ENCODE measurements at places on chromosomes 12 and 14. TPM values are rescaled to one million over a fixed set of nuclear protein-coding genes. Genes with fewer than 3 reads are reported as not detected.
A peak's percentile ranks its signal among the peaks of the same experiment; 100 is the strongest.

- no peak for DNase-seq
Observed at GRCh38 chr12:12440784-12441428, 84.0 kb downstream of the BORCS5 start.

GRCh38 chr14:92560106-92560865, 46.7 kb downstream of the RIN3 start:
- no peak for DNase-seq

DNA sequence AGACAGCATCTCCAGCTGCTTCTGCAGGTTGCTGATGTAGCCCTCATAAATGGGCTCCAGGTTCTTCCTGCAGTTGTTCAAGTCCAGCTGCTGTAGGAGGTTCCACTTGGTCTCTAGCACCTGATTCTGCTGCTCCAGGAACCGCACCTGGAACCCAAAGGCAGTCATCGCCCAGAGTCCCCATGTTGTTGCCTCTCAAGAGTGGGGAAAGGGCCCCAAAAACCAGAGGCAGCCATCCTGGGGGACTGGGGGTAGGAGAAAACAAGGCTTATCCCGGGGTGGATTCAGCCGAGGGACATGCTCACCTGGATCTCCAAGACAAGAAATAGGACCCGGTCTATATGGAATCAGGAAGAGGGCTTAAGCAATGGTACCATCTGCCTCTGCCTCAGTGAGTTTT, 2.3 kb downstream of the KRT72 start:
- no peak for DNase-seq

DNA sequence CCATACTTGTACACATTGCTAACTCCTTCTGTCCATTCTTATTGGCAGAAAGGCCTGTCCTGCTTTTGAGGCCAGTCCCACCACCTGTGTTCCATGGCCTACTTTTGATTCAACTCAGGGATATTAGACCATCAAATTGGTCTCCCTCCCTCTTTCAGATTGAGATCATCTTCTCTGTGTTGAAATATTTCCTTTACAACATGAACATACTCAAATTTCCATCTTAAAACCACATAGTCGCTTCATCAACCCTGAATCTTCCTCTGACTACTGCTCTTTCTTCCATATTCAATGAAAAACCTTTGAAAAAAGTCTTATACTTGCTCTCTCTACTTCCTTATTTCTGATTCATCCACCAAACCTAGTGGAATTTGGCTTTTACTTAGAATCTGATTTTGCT, 34.9 kb downstream of the TRMT5 start:
- no peak for DNase-seq

- no peak for DNase-seq
Observed at GRCh38 chr14:91108941-91109611, 4.8 kb upstream of the DGLUCY start.

DNA sequence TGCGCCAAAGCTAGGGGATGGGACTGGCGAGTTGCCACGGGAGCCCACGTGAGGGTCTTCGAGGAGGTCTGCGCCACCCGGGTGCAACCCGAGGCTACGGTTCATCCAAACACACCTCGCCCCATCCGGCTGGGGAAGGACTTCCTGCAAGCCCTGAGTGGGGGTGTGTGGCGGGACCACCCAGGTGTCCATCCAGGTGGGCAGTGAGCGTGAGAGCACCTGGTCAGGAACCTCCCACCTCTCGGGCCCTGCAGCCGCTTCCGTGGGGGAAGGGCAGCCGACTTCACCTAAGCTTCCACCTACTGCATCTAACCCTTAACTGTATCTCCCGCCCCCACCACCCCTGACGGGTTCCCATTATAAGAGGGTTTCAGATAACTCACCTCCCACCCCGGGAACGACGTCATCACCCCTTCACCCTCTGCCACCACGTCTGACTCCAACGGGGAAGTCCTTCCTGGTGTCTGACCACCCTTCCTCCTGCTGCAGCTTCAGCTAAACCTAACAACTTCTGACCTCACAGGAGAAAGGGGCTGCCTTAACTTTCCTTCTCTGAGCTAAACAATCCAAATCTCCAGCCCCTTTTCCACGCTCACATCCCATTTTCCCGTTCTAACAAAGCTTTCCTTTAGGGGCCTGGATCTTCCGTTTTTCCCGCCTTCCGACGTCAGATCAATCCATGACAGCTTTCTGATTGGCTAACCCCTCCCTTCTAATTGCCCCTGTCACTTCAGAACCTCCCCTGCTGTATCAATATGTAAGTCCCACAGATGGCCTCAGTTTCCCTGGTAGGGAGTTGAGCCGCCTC, 27.4 kb upstream of the SMUG1 start:
- DNase-seq: no peak

The TMEM121 gene
- total RNA-seq: 1.9 TPM

The TGFB3 gene
- 35.8 TPM for total RNA-seq

DNA sequence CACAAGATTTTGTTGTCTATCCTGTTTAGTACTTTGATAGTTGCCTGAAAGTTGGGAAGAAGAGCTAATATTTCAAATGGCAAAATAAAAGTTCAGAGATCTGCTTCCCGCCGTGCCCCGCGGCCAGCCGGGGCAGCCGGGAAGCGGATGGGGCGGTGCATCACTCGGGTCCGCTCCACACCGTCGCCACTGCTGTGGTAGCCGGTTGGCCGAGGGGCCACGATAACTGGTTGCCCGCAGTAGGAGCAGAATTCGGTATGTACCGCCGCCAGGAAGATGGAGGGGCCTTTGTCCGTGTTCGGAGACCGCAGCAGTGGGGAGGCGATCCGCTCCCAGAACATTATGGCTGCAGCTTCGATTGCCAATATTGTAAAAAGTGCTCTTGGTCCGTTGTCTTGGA, 427.2 kb upstream of the PDE3A start:
- no peak for DNase-seq

DNA sequence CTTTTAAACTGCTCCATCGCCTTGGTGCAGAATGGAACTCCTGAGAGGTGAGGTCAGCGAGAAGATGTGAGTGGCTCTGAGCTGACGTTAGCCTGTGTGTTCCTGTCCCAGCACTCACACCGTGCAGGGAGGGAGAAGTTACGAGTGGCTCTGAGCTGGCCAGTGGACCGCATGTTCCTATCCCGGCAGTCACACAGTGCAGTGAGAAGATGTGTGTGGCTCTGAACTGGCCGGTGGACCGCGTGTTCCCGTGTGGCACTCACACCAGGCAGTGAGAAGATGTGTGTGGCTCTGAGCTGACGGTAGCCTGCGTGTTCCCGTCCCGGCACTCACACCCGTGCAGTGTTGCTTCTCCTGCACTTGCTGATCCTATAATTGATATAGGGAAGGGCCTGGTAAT, 59.9 kb downstream of the VCPKMT start:
- DNase-seq: no peak

- no peak for DNase-seq
Observed at GRCh38 chr12:26471560-26471959, 276.2 kb downstream of the SSPN start.

- DNase-seq: no peak
Observed at GRCh38 chr12:13740149-13740545, 241.3 kb downstream of the GRIN2B start.

The SERPINA12 gene
- total RNA-seq: not detected

DNA sequence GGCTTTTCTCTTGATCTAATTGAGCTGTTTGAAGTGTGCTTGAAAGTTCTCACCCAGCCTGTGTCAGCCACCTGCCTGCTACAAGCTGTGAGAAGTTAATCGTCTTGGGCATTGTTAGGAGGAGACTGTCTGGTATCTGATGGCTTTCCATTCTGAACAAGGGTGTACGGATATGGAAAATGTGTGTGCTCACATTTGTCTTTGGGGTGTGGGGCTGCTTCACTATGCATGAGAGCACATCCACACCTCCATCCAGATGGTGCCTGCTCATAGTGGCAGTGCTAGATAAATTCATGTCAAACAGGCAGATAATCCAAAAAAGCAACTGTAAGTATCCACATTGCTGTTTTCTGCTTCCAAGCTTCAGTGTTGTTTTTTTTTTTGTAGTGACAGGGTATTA, 462.2 kb downstream of the DIO2 start:
- no peak for DNase-seq

The PSMB11 gene
- not detected for total RNA-seq

GRCh38 chr12:52942066-52942900, 6.6 kb upstream of the KRT18 start:
- DNase-seq: no peak

The CHFR gene
- total RNA-seq: 20.6 TPM

The PIWIL1 gene
- total RNA-seq: not detected

- DNase-seq: no peak
Observed at GRCh38 chr14:30698463-30698862, 76.3 kb downstream of the SCFD1 start.

GRCh38 chr14:75877292-75877691, 104.5 kb downstream of the TGFB3 start:
- no peak for DNase-seq

DNA sequence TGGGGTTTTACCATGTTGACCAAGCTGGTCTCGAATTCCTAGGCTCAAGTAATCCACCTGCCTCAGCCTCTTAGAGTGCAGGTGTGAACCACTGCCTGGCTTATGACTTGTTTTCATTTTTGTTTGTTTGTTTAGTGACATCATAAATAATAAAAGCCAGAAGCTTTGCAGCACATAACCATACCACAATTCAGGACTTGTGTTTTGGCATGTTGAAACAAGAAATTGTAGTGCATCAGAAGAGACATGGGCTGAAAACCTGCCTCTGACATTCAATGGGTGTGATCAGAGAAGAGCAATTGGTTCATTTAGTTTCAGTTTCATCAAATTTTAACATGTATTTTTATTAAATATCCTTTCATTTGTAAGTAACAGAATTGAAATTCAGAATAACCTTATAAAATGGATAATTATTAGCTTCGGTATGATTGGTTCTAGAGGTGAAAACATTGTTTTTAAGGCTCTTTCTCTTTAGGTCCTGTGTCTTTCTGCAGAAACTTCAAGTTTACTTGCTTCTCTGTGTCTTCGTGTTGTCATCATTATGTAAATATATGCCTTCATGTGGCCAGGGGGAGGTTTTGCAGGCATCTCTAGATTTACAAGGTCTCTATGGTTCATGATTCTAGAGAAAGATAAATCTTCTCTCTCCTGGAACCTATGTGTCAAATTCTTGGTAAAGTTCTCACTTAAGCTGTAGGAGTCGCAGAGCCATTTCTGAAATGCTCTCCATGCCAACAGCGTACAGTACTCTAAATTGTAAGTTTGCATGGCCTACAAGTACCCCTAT, 312.0 kb downstream of the KCNC2 start:
- no peak for DNase-seq

The LUM gene
- total RNA-seq: 25.3 TPM

DNA sequence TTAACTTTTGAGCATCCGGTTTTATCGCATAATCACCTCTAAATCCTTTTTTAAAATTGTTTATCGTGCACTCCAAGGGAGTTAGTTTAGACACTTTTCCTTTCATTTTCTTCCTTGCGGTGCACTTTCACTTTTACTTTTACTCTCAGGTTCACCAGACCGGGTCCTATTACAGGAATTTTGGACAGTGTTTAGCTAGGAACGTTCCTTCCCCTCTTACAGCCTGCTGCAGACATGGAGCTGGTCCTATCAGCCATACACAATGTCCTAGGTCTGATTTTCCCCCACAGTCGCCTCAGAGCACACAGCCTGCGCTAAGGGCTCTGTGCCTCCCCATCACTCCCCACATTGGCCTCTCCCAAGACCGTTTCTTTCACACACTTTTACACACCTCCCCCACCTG, 103.9 kb downstream of the ALG10 start:
- DNase-seq: no peak

GRCh38 chr14:20905676-20906075, 14.5 kb downstream of the RNASE3 start:
- no peak for DNase-seq

- DNase-seq: no peak
Observed at GRCh38 chr14:33065634-33066033, 127.0 kb downstream of the NPAS3 start.

The ADAM21 gene
- 0.12 TPM for total RNA-seq

GRCh38 chr12:107440606-107441005, 245.0 kb upstream of the PWP1 start:
- no peak for DNase-seq

The ABHD12B gene
- not detected for total RNA-seq

- DNase-seq: no peak
Observed at GRCh38 chr14:89667983-89668382, 250.9 kb upstream of the FOXN3 start.

DNA sequence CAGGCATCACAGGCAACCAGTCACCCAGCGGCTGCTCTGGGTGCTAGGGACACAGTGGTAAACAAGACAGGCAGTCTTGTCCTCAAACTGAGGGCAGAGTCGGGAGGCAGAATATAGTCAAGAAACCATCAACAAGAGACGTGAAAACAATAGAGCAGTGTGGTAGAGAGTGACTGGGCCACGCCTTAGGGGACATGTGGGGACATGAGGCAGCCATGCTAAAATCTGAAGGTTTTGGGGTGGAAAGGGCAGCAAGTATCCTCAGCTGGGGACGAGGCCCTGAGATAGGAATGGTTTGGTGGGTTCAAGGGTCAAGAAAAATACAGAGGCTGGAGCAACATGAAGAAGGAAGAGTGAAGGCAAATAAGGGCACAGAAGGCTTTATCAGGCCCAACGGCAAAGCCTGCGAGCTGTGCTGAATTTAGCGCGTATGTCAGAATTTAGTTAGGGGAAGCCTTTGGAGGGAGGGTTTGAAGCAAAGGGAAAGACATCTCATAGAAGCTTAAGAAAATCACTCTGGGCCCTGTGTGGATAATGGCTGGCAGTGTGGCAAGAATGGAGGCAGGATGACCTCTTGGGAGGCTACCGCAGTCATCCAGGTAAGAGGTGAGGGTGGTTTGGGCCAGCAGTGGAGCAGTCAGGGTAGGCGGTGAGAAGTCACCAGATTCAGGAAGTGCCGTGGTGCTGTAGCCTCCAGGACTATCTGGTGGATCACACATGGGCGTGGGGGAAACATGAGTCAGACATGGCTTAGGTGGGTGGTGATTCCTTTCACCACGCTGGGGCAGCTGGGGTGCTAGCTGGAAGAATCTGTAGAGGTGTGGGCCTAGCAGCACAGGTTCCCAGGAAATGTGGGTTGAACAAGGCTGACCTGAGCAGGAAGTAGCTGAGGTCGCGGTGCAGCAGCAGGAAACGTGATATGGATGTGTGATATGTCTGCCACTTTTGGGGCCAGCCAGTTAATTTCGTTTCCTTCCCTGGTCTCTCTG, 3.0 kb downstream of the EVL start:
- DNase-seq: peak; percentile 33

The KRT75 gene
- not detected for total RNA-seq

- DNase-seq: no peak
Observed at GRCh38 chr14:31239741-31240140, 32.1 kb upstream of the HECTD1 start.

DNA sequence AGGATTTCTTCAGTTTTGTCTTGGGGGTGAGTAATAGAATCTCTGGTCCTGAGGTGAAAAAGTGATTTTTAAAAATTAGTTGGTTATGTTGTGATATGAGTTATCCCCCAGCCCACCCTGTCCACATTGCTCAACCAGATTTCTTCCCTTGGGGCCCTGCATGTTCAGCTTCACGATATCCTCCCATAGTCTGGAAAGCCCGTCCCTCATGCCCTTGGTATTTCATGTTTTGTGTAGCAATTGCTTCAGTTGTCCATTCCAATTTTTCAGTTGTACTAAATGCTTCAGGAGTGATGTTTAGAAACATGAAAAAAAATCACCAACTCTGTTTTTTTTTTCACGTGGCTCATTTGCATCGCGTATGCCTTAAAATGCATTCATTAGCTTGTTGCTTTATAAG, 17.5 kb upstream of the BICD1 start:
- DNase-seq: no peak

The DACT1 gene
- total RNA-seq: 3.1 TPM

Measured in heart left ventricle (tissue), 16 donors.